ENCODE measurements at places on chromosomes 5 and 9.

- no peak for ATAC-seq
Observed at GRCh38 chr5:141954194-141954593, 3.8 kb downstream of the PCDH12 start.

GRCh38 chr9:82583524-82583923, 479.4 kb downstream of the RASEF start:
- no peak for ATAC-seq

DNA sequence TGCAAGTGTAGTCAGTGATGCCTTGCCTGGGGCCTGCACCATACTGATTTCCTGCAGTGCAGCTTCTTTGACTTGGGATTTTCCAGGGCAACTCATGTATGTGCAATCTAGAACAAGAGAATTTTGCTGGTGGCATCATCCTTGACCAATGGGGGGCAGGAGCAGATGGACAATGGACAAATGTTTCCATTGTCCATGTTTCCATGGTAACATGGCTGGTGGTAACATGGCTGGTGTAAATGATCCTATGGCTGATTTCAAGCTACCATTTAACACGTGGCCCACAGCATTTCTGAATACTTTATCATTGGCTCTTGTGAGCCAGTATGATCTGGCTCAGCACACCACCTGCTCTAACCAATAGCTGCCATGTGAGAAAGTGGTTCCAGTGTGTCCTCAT, 130.1 kb upstream of the OSMR start:
- ATAC-seq: no peak

DNA sequence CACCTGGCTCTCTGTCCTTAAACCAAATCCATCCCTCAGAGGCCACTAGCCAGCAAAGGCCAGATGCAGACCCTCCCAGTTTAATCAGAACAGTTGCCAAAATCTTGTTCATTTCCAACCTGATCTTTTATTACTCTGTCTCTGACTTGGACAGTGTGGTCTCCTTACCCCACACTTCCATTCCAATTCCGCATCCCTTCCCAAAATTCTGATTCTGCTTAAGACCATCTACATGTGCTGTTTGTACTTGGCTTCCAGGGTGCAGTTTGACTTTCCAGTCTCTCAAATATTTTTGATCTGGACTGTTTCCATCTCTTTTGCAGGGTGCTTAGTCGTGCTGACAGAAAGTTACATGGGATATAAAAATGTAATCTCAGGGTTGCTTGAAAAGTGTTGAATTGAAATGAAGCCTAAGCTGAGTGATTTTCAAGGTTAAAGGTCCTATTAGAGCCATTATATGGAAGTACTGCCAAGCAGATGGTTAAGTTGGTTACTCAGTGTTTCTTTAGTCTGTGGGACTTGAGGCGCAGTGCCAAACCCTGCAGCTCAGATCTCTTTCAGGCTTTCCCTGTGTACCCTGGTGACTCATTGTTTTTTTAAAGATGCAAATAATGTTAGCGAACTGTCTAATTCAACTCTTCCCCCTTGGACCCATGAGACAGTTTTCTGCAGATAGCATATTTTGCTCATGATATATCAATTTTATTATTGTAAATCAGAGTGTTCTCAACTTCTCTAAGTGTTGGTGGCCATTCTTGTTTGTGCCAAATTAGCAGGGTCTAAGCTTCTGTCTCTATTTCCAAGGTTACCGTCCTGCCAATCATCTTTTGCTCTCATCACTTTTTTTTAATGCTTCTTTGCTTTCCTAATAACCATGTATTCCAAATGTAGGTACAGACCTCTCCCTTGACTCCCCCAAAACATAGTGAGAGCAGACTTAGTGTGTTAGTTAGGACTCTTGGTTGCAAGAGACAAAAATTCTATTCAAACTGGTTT, 18.2 kb upstream of the DCP2 start:
- peak; percentile 95 for ATAC-seq

GRCh38 chr5:60295423-60295822, 401.9 kb upstream of the PDE4D start:
- peak; percentile 62 for ATAC-seq

DNA sequence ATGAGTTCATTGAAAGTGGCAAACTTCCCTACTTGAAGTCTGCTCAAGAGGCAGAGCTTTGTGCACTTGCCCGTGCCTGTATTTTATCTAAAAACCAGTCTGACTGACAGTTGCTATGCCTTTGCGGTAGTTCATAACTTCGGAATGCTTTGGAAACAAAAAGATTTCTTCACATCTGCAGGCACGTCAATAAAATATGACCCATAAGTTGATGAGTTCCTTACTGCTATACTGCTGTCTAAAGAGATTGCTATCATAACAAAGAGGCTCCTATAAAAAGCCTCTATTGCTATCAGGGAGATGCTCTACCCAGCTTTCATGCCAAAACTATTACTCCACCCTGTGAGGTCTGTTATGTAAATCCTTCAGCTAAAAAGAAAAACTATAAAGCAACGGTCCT, 25.4 kb upstream of the RNF20 start:
- peak; percentile 69 for ATAC-seq

GRCh38 chr5:74762599-74762998, 4.3 kb downstream of the GFM2 start:
- ATAC-seq: peak; percentile 61

Measured in esophagus mucosa (tissue), 1 donor.